H7 (cell line): ENCODE measurements at places on chromosomes 1 and 21.

DNA sequence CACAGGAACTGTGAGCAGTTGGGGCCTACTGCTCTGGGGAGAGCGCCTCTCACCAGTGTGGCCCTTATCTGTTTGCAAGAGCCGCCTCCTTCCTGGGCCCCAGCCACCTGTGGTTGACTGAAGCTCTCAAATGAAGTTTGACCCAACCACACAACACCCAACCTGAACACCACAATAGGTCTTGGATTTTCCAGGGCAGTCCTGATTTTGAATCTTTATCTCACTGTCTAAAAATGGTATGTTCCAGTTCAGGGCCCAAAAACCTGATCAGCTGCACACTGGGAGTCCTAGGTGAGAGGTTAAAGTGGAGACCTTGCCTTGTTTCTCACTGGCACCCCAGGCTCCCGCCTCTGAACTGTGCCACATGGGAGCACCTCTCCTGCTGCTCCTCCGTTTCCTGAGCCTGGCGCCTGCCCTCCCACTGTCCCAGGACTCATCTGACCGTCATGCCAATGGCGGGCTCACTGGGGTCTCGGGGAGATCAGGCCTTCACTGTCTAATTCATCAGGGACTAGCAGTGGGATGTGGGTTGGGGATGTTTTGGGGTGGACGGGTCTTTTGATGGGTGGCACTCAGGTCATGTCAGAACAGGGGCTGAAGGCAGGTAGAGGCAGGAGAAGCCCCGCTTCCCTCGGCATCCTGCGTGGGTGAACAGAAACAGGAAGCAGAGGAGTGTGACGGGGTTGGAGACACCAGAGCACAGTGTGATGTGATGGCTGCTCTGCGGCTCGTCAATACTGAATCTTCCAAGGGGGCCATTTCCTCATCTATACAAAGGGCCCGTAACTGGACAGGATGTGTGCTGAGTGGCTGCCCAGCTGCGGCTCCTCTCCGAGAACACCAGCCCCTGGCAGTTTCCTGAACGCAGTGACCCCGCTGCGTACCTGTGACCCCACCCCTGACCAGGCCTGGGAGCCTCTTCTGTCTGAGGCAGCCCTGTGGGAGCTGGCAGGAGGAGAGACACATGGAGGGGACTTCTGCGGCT, 59.6 kb upstream of the ITPKB start:
- no peak for DNase-seq

DNA sequence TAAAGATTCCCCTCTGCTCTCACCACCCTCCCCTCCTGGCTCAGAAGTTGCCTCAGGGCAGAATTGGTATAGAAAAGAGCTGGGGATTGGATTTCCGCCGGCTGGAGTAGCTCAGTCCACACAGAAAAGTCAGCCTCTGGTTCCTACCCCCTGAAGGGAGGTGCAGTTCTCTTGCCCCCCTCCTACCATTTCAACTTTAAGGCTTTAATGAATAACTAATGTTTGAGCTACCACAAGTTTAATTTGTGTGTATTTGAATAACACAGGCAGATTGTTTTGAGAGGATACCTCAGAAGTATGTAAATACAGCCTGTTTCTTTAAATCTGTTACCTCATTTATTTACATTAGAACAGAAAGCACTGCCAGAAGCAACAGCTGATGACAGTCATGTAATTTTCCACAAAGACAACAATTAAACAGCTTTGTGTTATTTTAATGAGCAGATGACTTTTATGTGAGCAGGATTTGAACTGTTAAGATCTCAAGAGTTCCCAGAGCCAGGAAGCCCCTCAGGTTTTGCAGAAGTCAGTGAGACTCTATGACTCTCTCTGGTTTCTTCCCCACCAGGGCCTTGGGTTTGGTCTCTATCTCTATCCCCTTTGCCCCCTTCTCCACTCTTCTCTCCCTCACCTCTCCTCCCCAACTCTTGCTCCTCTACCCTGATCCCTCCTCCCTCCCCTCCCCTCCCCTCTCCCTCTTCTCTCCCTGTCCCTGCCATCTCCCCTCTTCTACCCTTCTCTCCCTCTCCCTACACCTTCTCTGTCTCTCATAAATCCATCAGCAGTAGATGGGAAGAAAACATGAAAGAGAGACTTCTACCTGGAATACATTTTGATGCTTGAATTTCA, 26.3 kb downstream of the DUSP10 start:
- peak; percentile 51 for DNase-seq

GRCh38 chr1:233333086-233333485, 5.6 kb downstream of the MAP3K21 start:
- no peak for DNase-seq

DNA sequence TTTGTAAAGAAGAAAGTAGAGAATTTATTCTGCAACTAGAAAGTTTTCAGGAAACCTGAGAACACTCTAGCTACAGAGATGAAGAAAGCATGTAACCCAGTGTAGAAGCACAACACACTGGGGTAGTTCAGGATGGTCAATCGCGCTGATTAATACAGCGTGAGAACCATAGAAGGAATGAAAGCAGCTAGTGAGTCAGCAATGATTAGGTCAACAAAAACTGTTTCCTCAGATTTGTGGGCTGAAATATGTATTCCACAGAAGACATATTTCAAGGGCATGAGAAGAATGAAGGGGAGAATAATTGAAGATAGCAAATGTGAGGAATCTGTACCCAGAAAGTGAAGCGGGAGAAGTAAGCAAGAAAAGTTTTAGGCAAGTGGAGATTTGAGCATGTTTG, 97.8 kb upstream of the ADGRL2 start:
- DNase-seq, result no peak

GRCh38 chr21:17693801-17694200, 81.1 kb upstream of the BTG3 start:
- DNase-seq, result no peak

DNA sequence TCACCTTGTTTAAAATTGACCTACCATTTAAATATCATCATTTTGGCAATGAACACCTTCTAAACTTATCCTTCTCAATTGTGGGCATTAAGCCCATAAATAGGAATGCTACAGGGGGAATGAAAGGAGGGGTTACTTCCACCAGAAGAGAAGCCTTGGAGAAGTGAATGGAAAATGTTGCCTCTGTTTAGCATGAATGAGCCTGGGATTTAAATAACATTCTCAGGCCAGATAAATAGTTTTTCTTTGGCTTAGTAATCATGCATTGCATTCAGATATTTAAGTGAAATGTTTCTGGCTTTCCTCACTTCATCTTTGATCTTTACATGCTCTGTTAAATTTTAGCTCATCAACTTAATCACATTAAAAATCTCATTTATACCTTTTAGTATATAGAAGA, 284.3 kb upstream of the FMN2 start:
- no peak for DNase-seq

GRCh38 chr1:208159555-208160258, 84.5 kb downstream of the PLXNA2 start:
- no peak for DNase-seq

DNA sequence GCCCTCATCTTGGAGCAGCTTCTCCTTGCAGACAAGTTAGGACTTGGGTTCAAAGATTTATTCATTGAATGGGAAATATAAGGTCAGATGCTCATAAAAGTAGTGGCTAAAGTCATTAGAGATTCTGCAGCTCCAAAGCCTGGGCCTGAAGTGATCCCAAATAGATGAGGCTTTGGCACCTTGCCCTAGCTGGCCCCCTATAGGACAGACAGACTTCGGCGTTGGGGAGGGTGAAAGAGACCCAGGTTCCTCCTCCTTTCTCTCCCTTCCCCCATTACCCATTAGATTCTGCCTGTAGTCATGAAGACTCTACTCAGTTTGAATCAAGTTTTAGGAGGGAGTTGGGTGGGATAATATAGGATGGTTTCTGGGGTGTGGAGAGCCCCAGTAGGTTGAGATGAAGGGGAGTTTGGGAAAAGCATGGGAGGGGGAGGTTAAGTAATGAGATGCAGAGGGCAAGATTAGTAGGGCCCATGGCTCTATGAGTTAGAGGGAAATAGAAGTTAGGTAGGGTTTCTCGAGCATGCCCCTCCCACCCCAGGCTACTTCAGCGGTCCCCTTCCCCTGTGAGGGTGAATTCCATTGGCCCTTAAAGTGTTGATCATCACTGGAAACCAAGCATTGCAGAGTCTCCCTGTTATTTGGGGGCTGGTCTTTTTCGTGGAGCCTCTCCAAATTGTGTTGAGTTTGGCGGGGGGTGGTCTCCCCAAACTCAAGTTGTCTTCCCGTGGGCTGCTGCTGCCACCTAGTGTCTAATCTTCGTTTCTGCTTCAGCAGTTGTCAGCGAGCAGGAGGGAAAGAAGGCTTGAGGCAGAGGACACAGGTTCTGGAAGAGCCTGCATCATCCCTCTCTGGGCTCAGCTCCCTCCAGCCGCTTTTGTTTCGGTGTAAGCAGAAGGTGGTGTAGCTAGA, 2.1 kb upstream of the AHDC1 start:
- DNase-seq, result peak; percentile 78

- DNase-seq, result no peak
Observed at GRCh38 chr21:32463367-32463766, 50.9 kb downstream of the EVA1C start.

GRCh38 chr1:87134625-87135328, 193.9 kb upstream of the LMO4 start:
- DNase-seq, result peak; percentile 48

GRCh38 chr1:201019321-201019977, 4.1 kb downstream of the KIF21B start:
- DNase-seq, result no peak

DNA sequence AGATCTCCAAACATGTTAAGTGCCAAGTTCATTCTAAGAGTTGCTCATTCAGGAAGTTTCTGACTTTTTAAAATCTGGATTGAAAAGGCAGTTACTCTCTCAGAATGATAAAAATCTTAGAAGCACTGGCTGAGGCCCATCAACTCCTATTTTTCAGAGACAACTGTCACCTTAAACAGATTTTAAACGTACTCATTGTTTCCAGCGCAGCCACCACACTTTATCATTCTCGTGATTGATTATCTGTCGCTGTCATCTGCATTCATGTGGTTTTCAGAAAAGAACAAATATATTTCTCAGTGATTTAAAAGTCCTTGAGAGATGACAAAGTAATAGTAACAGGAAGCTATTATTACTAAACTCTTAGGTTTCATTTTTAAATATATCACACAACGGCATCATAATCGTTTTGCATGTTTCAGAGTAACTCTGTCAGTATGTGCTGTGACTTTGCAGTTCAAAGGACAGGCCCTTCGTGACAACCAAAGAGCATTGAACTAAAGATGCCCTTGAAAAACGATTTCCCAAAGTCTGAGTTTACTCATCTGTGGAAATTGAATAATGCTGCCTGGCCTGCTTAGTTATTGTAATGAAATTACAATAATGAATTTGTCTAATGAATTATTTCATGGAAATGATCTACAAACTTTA, 14.9 kb upstream of the KCNK1 start:
- DNase-seq, result no peak
